A673 (cell line): ENCODE measurements at places on chromosomes 13 and 19. TPM values are rescaled to one million over a fixed set of nuclear protein-coding genes. Genes with fewer than 3 reads are reported as not detected.

Gene APOC4
- not detected in 2 replicates for total RNA-seq

Gene ZNF296
- 2.9 and 3.0 TPM in 2 replicates for total RNA-seq

Gene TPTE2
- total RNA-seq: 27.5 and 29.2 TPM in 2 replicates

Gene ZNF569
- total RNA-seq: 7.1 and 9.5 TPM in 2 replicates

Gene LTBP4
- 139 and 178 TPM in 2 replicates for total RNA-seq

Gene C19orf81
- total RNA-seq: 6.2 and 10.5 TPM in 2 replicates

Gene NECTIN2
- 76.7 and 83.6 TPM in 2 replicates for total RNA-seq

Gene SERTAD3
- 26.3 and 28.7 TPM in 2 replicates for total RNA-seq
